SJSA1 (cell line): ENCODE measurements at places on chromosomes 6 and 20. TPM values are rescaled to one million over a fixed set of nuclear protein-coding genes. Genes with fewer than 3 reads are reported as not detected.

Gene CST4
- total RNA-seq = not detected in 2 replicates

GRCh38 chr20:8940326-8940725 is 128.6 kb upstream of the PLCB4 start:
- DNase-seq = no peak

- DNase-seq = peak; percentile 64
Observed at GRCh38 chr6:11251553-11252360, 19.3 kb upstream of the NEDD9 start.

Gene CLPSL2
- total RNA-seq = not detected in 2 replicates

Gene RNF8
- 33.6 and 34.4 TPM in 2 replicates for total RNA-seq

DNA sequence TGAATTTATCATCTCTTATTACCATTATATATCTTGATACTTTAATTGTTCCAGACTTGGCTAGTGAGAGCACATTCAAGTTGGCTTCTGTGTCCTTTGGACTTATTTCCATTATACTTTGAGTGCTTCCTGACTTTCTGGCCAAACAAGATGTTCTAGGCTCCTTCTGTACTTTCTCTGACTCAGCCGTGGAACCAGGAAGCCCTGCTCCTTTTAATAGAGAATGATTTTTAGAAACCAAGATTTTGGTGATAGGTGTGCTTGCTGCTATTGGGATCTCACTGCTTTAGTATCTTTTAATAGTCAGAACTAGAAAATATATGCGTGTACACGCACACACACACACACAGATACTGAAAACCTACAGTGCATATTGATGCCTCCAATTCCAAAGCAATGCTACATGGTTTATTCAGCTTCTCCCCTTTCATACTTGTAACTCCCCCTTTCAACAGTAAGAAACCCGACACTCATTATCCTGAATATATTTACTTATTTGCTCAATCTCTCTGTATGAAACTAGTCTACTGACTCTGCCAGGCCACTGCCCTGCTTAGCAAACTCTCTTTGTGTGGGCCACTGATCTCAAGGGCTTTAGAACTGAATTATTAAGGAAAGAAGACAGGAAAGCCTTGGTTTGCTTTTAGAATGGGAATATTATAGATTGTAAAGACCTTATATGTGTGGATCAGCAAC is 42.7 kb upstream of the EZR start:
- DNase-seq = no peak

Gene FHL5
- total RNA-seq = not detected in 2 replicates

Gene OLIG3
- total RNA-seq = not detected in 2 replicates

Gene MUC22
- total RNA-seq = not detected in 2 replicates

DNA sequence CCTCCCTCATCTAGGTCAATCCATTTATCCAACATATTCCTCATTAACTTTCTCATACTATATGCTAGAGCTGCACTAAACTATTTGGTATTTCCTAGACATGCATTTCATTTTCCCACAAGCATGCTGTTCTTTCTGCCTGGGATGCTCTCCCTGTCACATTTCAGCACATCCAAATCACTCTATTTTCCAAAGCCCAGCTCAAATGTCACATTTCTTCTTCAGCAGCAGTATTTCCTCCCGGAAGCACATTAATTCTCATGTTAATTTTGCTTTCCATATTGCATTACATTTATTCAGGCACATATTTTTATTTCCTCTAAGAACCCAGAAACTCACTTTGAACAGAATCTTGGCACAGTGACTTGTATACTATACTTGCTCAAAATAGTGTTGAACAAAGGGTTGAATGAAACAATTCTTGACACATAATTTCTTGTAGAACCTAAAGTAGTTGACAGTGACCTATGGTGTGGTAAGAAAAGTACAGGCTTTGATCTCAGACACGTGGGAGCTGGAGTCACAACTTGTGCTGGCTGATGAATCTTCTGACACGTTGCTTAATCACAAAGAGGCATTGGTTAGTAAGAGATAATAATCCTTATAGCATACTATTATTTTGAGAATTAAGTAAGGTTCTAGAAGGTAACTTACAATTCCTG is 30.8 kb upstream of the CD2AP start:
- no peak for DNase-seq

Gene CFB
- total RNA-seq = 0.50 and 0.58 TPM in 2 replicates

DNA sequence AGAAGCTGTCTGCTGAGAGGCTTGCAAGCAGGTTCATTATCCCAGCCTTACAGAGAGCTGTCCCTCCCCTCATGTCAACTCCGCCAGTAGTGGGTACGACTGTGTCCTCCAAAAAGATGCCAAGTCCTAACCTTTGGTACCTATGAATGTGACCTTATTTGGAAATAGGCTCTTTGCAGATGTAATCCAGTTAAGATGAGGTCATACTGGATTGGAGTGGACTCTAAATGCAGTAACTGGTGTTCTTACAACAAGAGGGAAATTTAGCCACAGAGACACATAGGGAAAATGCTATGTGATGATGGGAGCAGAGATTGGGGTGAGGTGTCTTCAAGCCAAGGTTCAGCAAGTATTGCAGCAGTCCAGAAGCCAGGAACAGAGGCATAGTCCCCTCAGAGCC is 90.8 kb upstream of the FOXP4 start:
- DNase-seq = no peak

Gene DPPA5
- not detected in 2 replicates for total RNA-seq

DNA sequence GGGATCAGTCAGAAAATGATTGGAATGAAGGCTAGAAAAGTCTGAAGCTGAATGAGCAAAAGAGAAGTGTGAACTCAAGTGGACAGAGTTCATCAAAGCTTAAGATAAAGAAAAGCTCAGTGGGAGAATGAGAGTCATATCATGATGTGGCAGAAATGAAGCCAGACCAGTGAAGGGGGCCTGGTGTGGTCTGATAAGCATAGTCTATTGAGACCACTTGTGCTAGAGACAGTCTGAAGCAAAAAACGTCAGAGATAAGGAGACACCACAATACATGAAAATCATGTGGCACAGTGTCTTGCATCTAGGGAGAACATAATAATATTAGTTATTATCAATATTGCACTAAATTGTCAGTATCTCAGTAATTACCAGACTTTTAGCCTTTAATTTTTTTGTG is 601.5 kb downstream of the UTRN start:
- DNase-seq = no peak

Gene CCN6
- total RNA-seq = not detected in 2 replicates

Gene AIF1
- total RNA-seq = not detected in 2 replicates

Gene PHACTR1
- total RNA-seq = 0.37 TPM in 1 of 2 replicates, not detected in the other

DNA sequence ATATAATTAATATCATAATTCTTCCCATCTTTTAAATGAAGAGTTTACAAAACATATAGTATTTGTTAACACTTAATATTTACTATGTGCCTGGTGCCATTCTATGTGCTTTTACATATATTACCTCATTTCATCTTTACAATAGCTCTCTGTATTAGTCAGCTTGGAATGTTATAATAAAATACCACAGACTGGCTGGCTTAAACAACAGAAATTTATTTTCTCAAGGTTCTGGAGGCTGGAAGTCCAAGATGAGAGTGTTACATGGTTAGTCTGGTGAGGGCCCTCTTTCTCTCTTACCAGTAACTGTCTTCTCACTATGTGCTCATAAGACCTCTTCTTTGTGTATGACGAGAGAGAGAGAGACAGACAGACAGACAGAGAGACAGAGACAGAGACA is 110.2 kb downstream of the NKAIN2 start:
- no peak for DNase-seq

DNA sequence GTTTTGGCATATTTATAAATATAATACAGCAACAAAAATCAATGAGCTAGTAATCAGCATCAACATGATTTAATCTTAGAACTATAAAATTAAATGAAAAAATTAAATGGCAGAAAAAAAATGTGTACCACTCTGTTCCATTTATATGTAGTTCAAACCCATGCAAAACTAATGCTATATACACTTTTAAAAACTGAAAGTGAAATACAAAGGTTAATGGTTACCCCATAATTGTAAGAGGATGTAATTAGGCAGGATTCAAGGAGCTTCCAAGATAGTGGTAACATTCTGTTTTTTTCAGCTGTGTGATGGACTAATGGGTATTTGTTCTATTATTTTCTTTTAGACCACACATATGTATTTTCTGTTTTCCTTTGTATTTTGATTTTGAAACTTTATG is 492.1 kb downstream of the UTRN start:
- no peak for DNase-seq

Gene DCBLD1
- total RNA-seq = 39.6 and 59.1 TPM in 2 replicates

DNA sequence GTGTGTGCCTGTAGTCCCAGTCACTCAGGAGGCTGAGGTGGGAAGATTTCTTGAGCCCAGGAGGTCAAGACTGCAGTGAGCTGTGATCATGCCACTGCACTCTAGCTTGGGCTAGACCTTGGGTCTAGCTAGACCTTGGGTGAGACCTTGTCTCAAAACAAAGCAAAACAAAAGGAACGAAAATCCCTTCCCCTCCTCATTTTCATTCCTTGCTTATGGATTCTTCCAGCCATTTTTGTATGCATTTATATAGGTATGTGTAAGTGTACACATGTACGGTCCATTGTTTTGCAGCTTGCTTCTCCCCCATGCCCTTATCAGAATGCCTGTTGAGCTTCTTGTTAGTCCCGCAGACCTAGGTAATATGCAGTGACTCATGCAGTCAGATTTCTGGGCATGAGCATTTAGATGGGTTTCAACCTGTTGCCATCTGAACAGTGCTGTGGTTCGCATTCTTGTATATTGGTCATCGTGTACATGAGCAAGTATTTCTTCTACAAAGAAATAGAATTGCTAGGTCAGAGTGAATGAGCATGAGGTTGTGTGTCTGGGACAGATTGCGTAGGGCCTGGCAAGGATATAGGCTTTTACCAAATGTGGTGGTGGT is 73.2 kb downstream of the ATRN start:
- no peak for DNase-seq

GRCh38 chr20:7178004-7178403 is 410.5 kb downstream of the BMP2 start:
- no peak for DNase-seq

GRCh38 chr20:38209736-38210405 is 44.8 kb upstream of the TGM2 start:
- no peak for DNase-seq

Gene TRIM15
- not detected in 2 replicates for total RNA-seq

- no peak for DNase-seq
Observed at GRCh38 chr6:156954816-156955215, 177.6 kb downstream of the ARID1B start.

Gene HLA-DQA1
- total RNA-seq = not detected in 2 replicates

Gene HSPA12B
- not detected in 2 replicates for total RNA-seq

Gene EYS
- total RNA-seq = not detected in 2 replicates

Gene PRPF6
- total RNA-seq = 72.1 and 76.6 TPM in 2 replicates

Gene OR2H1
- not detected in 2 replicates for total RNA-seq

Gene IL17F
- not detected in 2 replicates for total RNA-seq

DNA sequence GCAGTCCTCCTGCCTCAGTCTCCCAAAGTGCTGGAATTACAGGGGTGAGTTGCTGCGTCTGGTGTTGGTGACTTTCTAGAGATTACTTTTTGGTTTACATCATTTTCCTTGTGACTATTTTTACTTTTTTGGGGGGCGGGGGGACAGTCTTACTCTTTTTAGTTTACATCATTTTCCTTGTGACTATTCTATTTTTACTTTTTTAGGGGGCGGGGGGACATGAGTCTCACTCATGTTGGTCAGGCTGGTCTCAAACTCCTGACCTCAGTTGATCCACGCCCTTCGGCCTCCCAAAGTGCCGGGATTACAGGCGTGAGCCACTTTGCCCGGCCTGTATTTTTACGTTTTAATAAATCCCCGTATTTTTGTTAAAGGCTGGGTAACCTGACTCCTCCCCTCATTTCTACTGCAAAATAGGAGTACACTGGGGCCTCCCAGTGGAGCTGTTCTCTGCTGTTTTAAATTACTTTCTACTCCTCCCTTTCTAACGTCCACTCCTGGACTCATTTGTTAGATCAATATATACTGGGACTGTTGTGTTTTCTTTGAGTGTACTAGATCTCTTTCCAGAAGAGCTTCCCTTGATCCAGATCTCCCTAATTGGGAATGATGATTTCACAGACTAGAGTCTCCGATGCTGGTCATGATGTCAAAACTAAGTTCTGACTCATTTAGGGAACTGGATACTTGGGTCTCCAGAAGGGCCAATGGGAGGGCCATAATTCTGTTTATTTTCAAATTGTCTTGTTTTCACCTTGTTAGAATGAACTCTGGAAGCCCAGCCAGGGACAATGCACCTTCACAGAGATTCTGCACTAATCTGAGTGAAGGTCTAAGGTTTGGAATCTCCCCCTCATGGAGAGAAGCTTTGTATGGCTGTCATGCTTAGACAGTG is 9.2 kb downstream of the HSPA1B start:
- DNase-seq = peak; percentile 38

GRCh38 chr20:63119121-63119962 is 96.6 kb downstream of the YTHDF1 start:
- no peak for DNase-seq

- DNase-seq = peak; percentile 94
Observed at GRCh38 chr20:17849901-17850683, 118.5 kb downstream of the SNX5 start.

DNA sequence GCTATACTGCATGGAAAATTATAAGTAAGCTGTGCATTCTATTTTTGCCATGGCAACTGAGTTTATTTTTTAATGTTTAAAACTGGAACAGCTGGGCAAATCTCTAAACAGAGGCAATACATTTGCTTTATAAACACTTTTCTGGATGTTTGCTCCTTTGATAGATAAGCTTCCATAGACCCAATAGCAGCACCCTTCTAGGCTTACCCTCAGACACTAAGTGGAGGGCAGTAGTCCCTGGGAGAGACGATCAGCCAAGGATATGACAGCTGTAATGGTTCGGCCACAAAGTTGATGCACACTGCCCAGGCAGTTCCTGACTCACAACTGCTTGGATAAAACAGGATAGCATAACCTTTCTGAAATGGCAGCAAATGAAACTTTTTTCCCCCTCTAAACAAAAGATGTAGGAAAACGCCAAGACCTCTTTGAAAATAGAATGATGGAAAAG is 8.5 kb upstream of the MRPS10 start:
- no peak for DNase-seq
